ENCODE measurements at places on chromosomes 6 and 20.
A peak's percentile ranks its signal among the peaks of the same experiment; 100 is the strongest.

DNA sequence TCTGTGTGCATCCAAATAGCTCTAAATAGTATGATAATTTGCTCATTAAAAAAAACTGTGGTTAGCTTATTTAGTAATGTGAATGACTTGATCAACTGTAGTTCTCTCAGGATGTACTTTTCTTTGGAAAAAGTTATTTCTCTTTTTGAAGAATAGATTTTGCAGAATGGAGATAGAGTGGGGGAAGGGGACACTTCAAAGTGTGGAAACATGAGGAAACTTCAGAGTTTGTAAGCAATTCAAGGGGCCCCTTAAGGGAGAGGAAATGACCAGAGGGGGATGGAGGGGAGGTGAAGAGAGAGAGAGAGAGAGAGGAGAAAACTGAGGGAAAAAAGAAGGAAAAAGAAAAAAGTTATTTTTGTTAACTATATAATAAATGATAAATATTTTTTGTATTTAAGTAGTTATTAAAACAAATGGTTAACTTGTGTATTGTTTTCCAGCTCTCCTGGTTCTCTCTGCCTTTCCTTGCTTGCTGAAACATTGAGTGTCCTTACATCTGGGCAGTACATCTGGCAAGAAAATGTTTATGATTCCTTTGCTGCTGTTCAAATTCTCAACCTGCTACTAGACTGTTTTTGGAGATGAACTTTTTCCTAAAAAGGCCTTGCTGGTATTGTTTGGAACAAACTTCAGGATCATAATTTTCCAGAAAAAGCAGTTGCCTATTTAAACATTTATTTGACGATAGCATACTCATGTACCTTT is 497.5 kb upstream of the CITED2 start:
- no peak for DNase-seq

GRCh38 chr6:166465003-166465399 is 82.3 kb upstream of the MPC1 start:
- DNase-seq, result no peak

- no peak for DNase-seq
These were observed 155.0 kb downstream of the CFAP61 start for GRCh38 chr20:20207291-20207690.

DNA sequence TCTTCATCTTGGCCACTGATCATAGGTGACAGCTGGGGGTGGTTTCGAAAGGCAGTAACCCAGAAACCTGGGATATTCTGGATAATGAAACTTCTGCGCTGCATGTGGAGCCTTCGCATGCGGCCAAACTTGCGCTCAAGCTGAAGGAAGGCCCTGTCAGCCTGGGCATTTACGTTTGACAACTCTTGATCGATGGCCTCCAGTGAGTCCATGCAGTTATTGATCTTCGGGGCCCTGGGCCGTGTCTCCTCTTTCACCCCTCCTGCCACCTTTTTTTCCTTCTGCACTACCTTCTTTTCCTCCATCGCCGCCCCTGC is 729 bp downstream of the TSPYL4 start:
- DNase-seq, result no peak

DNA sequence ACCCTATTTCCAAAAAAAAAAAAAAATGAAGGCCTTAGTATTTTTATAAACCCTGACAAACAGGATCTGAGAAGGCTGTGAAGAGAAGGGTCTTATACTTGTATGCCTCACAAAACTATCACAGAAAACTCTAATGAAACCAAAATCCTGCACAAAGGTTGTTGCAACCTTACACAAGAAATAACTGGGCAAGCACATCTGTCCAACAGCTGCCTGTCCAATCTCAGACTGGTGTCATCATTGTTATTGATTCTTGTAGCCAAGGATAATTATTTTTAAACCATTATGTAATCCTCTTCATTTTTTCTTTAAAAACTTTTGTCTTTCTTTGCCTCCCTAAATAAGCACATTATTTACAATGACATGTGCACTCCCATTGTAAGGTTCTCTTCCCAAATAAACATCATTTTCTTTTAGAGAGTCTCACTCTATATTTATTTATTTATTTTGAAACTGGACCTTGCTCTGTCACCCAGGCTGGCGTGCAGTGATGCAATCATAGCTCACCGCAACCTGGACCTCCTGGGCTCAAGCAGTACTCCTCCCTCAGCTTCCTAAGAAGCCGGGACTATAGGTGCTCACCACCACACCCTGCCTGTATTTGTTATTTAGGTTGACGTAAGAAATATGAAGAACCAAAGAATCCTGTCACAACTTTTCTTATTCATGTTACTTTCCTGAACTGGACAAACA is 697.1 kb downstream of the DOK5 start:
- DNase-seq, result no peak

GRCh38 chr20:53952528-53953096 is 117.8 kb downstream of the BCAS1 start:
- DNase-seq, result no peak

- peak; percentile 70 for DNase-seq
These were observed 14.9 kb upstream of the HLA-DRA start for GRCh38 chr6:32424589-32425300.

GRCh38 chr20:5919626-5920544 is 30.4 kb downstream of the TRMT6 start:
- DNase-seq, result no peak

DNA sequence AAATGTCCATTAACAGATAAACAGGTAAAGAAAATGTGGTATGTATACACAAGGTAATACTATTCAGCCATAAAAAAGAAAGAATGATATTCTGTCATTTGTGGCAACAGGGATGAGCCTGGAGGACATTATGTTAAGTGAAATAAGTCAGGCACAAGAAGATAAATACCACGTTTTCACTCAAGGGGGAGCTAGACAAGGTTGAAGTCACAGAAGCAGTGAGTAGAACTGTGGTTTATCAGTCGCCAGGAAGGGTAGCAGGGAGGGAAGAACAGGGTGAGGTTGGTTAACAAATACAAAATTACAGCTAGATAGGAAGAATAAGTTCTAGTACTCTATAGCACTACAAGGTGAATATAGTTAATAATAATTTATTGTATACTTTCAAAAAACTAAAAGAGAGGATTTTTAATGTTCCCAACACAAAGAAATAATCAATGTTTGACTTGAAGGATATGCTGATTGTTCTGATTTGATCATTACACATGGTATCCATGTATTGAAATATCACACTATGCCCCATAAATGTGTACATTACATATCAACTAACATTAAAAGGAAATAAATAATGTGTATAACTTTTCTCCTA is 21.1 kb downstream of the RTN4IP1 start:
- DNase-seq, result peak; percentile 67

DNA sequence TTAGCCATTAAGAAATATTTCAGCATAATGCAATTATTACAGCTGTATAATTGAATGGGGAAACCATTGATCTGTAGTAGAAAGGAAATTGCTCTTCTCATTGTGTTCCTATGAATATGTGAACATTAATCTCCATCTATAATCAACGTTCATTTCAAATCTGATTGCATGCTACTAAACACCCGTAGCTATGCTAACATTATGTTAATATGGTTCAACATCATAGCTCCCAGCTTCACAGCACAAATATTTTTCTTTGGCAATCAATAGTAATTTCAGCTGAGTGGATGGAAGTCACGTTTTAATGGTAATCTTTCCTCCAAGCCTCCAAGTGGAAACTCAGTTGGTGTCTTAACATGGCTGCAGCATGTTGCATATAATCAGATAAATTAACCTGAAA is 454.4 kb downstream of the MAFB start:
- no peak for DNase-seq

- peak; percentile 48 for DNase-seq
These were observed 235.1 kb upstream of the ZNF217 start for GRCh38 chr20:53828682-53829254.

DNA sequence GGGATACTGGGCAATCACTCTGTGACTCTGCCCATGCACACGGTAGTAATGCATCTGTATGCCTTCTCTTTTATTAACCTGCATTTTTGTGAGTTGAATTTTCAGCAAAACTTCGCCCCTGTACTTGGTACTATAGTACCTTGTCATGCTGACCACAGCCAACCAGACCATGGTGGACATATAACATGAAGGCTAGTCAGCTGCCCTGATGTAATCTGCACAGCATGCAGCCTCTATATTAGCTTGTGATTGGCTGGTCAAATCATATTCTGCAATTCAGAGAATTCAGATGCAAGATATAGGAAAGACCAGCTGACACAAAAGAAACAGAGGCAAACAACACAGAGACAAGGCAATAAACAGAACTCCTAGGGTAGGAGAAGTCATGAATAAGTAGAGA is 200.9 kb upstream of the JARID2 start:
- DNase-seq, result no peak

DNA sequence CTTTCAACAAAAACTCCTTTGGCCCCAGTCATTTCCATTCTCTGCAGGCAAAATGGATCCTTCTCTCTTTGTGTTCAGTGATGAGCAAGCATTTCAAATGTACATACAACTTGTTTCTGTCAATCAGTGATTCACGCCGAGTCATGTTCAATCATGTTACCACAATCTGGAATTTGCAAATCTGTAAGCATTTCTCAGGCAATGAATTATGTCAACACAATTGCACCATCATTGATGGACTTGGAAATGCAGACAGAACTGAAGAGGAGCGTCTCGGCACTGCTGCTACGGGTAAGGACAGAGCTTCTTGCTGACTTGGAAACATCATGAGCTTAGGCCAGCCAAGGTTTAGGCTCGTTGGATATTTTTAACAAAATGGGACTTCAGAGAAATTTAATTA is 132.8 kb upstream of the AGPAT4 start:
- DNase-seq, result peak; percentile 50

GRCh38 chr20:46117704-46118467 is at the start of gene CD40:
Gene CD40 (plus strand): TSS chr20:46118314. CDS start chr20:46118344, 30 bp downstream.
- peak; percentile 96 for DNase-seq

- DNase-seq, result no peak
These were observed 73.3 kb upstream of the LYRM2 start for GRCh38 chr6:89711801-89712200.

- no peak for DNase-seq
These were observed 1.7 kb upstream of the HINT3 start for GRCh38 chr6:125954735-125955339.

- DNase-seq, result no peak
These were observed 245.0 kb upstream of the RIN2 start for GRCh38 chr20:19512886-19513677.

DNA sequence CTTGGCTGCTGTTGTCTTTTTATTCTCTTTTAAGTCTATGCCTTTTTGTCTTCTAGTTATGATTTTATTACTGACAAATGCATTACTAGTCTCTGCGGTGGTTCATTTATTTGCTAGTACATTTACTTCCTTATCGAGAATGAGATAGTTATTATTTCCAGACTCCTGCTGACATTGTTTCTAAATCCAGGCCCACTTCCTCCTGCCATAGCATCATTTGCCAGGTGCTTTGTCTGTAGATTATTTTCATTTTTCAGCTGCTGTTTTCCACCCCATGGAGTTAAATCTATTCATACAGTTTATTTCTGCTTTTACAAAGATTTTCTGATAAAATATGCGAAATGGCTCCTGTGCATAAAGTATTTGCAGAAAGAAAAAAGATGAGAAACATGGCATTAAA is 459.7 kb downstream of the MMUT start:
- DNase-seq, result no peak

DNA sequence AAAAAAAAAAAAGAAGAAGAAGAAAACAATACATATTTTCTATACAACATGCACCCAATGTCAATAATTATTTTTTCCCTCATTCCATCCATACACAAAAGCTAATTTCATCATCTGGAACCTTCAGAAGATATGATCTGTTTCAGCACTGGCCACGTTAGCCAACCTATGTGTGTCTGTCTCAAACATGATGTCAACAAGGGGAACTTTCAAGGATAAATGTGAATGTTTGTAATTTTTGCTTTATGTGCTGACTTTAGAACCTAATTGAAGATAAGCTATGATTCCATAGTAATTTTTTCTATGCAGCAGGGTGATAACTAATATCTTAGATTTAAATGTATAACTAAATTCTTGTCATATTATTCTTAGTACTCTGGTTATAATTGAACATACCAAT is 37.9 kb downstream of the IPCEF1 start:
- DNase-seq, result no peak

GRCh38 chr20:47129306-47129705 is 227.2 kb downstream of the ZMYND8 start:
- DNase-seq, result no peak

DNA sequence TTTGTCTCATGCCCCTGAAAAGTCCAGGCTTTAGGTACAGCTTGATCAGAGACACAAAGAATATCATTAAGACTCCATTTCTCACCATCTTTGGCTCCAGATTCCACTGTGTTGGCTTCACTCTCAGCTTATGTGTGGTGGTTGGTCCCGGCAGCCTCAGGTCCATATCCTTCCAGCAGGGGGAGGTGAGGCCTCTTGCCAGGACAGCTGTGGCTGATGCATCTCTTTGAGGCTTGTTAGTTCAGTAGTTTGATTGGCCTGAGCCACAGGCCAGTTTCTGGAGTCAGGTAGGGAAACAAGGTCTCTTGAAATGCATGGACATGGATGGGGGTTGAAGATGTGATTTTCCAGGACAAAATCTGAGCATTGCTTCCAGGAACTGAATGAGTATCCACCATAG is 62.4 kb downstream of the JAG1 start:
- no peak for DNase-seq

GRCh38 chr6:116969211-116969863 is 92.3 kb downstream of the RFX6 start:
- peak; percentile 42 for DNase-seq

DNA sequence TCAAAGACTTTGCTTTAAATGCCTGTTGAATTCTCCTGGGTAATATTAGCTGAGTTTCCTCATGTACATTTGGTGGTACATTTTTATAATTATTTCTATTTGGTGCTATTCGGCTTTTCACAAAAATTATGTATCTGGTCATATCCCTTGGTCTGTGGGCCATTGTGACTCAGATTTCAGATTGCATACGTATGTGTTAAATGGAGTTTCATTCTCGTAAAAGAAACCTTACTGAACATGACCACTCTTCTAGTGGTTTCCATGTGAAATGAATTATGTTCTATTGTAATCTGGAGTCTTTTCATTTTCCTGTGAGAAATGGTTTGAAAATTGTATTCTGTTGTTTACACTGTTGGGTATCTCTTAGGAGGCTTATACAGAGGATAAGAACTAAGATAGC is 386.2 kb upstream of the FLRT3 start:
- no peak for DNase-seq
